ENCODE measurements at places on chromosomes 16 and 17.

- DNase-seq: peak; percentile 13
Observed at GRCh38 chr17:31321481-31321880, at the start of gene EVI2A. Gene EVI2A (minus strand): TSS chr17:31321622. CDS start chr17:31319013, 2,609 bp downstream.

- no peak for DNase-seq
Observed at GRCh38 chr17:10620823-10621222, 36.3 kb downstream of the MYH3 start.

GRCh38 chr17:10035885-10036284, 130.8 kb upstream of the RCVRN start:
- DNase-seq: no peak

DNA sequence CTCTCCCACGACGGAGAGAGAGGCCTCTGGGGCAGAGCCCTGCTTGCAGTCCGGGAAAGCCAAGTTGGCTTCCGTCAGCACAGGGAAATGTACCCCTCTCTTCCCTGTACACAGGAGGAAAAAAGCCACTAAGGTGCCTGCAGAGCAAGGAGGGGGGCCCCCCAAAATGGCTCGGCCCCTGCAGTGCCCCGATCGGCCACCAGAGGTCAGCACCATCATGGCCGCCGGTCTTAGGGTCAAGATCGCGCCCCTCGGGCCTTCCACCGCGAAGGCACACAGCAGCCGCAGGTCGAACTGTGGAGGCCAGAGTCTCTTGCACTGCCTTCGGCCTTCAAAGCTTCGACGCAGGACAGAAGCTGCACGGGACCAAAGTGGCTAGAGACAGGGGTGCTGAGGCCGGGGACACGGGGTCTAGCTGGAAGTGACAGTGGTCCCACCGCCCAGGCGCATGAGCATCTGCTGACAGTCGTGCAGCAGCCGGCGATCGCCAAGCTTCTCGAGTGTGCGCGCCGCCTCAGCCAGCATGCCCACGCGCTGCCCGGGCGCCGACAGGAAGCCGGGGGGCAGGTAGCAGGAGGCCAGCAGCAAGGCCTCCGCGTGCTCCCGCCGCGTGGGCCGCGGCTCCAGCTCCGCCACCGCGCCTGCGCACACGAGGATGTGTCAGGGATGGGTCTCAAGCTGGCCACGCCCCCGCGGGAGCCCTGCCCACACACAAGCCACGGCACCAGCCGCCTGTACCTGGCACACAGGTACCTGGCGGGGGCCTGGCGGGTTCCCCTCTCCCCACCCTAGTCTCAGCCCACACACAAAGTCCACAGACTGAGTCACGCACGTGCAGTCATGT, 24.4 kb downstream of the SREBF1 start:
- DNase-seq: peak; percentile 98

- no peak for DNase-seq
Observed at GRCh38 chr17:59783221-59784047, 76.0 kb downstream of the VMP1 start.

- no peak for DNase-seq
Observed at GRCh38 chr16:9286930-9287329, 195.5 kb downstream of the HAPSTR1 start.

DNA sequence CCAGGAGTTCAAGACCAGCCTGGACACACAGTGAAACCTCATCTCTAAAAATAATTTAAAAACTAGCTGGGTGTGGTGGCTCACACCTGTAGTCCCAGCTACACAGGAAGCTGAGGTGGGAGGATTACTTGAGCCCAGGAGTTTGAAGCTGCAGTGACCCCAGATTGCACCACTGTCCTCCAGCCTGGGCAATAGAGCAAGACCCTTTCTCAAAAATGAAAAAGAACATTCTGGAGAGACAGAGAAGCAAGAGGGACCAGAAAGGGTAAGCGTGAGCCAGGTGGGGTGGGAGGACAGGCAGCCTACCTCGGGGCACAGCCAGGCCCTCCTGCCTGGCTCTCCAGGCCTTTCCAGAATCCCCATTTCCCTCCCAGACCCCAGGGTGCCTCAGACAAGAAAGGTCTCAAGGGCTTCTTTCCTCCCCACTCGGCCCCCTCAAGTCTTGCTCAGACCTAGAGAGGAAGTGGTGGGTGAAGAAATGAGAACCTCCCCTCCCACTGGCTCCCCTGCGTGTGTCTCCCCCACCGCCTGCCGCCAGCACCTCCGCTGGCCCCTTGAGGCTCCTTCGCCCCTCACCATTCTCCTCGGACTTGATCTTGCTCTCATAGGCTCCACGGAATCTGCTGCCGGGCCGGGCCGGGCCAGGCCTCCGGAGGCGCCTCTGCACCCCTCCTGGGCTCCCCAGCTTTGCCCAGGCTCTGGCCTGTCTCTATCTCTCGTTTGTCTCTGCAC, 503 bp downstream of the C16orf54 start:
- DNase-seq: peak; percentile 67

GRCh38 chr17:29112771-29113295, 67.4 kb downstream of the MYO18A start:
- no peak for DNase-seq

DNA sequence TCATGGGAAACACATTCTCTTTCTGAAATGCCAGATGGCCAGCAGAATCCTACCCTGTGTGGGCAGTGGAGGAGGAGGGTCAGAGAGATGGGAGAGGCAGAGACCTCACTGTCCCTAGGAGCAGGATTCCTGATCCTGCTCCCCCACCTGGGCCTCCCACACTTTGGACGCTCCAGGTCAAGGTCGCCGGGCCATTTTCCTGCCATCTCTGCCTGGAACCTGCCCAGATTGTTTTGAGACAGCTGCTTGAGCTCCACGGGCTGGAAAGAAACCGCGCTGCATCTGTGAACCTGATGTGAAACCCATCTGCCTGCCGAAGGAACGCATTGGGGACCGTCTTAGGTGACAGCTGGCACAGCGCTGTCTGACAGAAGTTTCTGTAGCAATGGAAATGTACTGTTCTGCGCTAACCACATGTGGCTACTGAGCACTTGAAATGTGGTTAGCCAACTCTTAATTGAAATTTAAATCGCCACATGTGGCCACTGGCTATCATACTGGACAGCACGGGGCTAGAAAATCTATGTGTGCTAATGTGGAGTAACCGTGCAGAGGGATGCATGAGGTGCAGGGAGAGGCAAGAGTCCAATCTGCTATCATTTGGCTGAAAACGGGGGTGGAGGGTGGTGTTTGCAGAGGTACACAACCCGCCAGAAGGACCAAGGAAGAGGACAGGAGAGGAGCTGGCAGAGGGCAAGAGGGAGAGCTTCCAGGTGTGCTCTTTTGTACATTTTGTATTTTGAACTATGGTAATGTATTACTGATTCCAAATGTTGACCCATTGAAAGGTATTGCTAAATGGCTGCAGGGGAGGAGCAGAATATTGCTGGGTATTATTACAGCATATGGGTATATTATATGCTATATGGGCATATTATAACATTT, 15.4 kb upstream of the NUBP1 start:
- no peak for DNase-seq

- DNase-seq: no peak
Observed at GRCh38 chr17:48718227-48718760, 4.0 kb downstream of the PRAC1 start.

GRCh38 chr17:67203818-67204217, 41.2 kb downstream of the HELZ start:
- DNase-seq: no peak

DNA sequence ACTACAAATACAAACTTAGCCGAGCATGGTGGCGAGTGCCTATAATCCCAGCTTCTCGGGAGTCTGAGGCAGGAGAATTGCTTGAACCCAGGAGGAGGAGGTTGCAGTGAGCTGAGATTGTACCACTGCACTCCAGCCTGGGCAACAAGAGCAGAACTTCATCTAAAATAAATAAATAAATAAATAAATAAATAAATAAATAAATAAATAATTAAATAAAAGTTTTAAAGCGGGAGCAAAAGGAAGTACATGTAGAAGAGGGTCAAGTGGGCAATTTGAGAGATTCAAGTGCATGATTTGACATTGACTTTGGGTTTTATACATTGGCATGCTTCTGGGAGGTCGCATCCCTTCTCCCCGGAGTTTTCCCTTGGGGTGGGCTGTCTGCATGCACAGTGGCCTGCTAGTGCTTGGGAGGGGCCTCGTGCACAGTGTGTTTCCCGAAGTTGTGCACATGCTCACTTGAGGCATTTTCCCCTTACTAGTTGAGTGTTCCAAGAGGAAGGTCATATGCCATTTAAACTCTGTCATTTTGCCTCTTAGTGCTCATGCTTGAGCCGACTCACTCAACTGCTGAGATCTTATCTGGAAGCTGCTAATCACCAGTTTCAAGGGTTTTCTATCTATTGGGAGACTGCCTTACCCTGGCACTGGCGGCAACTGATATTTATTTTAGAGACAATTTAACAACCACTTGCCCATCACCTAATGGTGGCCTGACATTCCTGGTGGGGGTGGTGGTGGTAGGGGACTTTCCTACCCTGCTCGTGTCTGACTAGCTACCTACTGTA, 193.2 kb upstream of the MPHOSPH6 start:
- no peak for DNase-seq

- peak; percentile 50 for DNase-seq
Observed at GRCh38 chr17:77107506-77108433, 33.0 kb upstream of the SEC14L1 start.

DNA sequence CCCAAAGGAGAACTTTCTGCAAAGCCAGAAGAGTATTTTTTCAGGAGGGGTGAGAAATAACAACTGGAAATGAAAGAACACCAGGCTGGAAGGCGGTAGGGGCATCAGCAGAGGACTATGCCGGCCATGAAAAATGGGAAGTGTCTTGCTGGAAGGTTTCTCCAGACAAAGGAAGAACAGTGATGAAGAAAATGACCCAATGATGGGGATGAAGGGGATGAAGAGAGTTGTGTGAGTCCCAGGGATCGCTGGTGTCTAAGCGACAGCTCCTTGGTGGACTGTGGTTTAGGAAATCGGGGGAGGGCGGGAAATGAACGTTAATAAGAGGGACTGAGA, 623 bp downstream of the TTLL6 start:
- DNase-seq: no peak

DNA sequence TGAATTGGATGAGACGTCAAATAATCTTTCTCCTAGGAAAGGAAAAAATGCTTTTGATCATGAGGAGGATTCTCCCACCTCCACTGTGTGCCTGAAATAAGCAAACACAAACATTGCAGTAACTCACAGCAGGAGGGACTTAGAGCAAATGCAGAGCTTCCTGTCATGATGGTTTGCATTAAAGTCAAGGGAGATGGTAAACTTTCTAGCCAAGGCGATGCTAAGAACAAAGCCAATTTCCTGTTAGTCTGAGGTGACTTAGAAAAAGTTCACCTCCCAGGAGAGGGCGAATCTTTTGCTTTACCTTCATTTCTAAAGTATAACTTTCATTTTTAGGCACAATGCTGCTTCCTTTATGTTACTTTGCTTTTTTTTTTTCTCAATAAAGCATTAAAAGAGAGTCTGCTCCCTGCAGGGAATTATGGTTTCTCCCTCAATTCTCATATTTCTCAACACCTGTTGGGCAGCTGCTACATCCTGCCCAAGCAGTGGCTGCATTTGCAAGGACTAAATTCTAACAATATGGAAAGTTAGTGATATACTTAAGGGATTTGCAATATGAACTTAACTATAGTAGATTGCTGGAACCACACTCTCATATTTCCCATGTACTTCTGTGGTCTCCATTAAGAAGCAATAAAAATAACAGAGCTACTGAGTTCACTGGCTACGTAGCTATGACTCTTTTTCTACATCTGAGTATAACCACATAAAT, 175.6 kb downstream of the PCTP start:
- no peak for DNase-seq

DNA sequence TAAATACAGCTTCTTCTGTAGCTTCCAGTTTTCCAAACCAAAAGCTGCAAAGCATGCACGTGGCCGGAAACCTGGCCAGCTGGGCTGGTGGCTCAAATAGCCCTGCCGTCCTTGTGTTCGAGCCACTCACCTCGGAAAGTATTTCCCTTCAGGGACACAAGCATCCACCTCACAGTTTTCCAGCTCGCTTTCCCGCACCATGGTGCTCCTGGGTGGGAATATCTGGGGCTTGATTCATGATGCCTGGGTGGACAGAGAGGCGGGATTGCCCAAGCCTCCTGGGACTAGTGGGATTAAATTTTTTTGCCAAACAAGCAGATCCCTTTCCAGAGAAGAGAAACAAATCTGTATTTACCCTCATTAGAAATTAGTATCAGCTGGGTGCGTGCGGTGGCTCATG, 7.1 kb upstream of the MVD start:
- no peak for DNase-seq

- no peak for DNase-seq
Observed at GRCh38 chr17:63826468-63827001, 696 bp upstream of the PSMC5 start.

- DNase-seq: no peak
Observed at GRCh38 chr17:16419074-16419928, 3.9 kb downstream of the TRPV2 start.

DNA sequence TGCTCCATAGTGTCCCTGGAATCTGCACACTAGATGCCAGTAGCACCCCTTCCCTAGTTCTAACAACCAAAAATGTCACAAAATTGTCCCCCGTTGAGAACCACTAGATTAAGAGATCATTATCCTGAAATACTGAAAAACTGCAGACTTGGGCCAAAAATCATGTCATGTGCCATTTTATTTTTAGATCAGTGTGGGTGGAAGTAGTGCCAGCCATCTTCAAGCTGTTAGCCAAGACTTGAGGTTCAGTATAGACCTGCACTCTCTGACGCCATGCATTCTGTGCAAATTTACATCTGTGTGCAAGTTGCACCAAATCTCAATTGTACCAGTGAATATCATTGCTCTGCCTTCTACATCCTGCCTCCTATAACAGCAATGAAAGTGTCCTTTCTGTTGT, 31.5 kb upstream of the NOL11 start:
- DNase-seq: no peak

DNA sequence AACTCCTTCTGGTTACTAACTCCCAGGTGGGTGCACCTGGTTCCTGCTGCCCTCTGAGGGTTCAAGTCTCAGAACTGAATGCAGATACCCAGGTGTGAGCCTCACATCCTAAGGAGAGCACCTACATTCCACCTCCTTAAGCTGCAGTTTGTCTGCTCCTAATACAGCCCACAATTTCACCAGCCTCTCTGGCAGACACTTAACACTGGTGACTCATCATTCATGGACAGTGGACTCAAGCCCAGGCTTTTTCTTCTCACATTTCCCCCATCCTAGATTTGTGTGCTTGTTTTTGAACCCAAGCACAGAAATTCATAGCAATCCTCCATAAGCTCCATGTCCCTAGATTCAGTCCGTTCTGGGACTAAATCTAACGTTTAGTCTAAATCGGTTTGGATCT, 7.0 kb upstream of the MAF start:
- DNase-seq: no peak

GRCh38 chr17:79255926-79256585, 181.4 kb downstream of the ENGASE start:
- no peak for DNase-seq

- no peak for DNase-seq
Observed at GRCh38 chr16:73252446-73252845, 204.5 kb upstream of the ZFHX3 start.

GRCh38 chr17:57158325-57158724, 73.3 kb downstream of the AKAP1 start:
- DNase-seq: no peak
